ENCODE measurements at places on chromosomes 12 and 14.

- no peak for DNase-seq
Observed at GRCh38 chr14:102508774-102509745, 516 bp downstream of the ANKRD9 start.

GRCh38 chr12:32877601-32878459 is 18.7 kb downstream of the PKP2 start:
- no peak for DNase-seq

GRCh38 chr14:72774141-72774540 is 119.8 kb downstream of the DPF3 start:
- DNase-seq: no peak

DNA sequence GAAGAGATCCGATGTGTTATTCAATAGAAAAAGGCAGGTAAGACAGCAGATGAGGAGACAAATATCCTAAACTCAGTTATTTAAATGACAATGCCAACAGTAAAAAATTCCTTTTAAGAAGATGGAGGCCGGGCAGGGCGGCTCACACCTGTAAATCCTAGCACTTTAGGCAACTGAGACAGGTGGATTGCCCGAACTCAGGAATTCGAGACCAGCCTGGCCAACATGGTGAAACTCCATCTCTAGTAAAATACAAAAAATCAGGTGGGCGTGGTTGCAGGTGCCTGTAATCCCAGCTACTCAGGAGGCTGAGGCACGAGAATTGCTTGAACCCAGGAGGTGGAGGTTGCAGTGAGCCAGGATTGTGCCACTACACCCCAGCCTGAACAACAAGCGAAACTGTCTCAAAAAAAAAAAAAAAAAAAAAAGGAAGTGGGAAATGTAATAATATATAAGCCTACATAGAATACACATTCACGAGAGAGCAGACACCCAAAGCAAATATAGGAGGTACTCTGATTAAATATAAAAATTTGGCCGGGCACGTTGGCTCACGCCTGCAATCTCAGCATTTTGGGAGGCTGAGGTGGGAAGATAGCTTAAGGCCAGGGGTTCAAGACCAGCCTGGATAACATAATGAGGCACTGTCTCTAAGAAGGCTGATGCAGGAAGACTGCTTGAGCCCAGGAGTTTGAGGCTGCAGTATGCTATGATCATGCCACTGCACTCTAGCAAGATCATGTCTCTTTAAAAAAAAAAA is 19.0 kb downstream of the CORO1C start:
- DNase-seq: no peak

DNA sequence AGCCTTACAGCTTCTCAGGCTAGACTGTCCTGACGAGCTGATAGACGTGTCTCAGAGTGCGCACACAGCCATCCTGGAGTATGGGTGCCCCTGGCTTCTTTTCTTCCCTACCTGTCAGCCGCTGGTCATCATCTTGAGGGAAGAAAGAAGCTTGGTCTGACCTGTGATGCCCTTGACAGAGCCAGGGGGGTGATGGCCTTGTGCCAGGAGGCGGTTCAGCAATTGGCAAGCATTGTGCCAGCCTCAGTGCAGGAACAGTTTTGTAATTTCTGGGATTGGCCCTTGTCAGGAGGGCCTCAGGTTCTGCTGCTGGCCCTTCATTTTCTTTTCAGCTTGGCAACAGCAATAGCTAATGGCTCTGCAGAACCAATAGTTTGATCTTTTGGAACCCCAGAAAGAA is 80.1 kb downstream of the ADCK1 start:
- DNase-seq: no peak

GRCh38 chr14:101363880-101364391 is 197.4 kb upstream of the DIO3 start:
- DNase-seq: no peak

DNA sequence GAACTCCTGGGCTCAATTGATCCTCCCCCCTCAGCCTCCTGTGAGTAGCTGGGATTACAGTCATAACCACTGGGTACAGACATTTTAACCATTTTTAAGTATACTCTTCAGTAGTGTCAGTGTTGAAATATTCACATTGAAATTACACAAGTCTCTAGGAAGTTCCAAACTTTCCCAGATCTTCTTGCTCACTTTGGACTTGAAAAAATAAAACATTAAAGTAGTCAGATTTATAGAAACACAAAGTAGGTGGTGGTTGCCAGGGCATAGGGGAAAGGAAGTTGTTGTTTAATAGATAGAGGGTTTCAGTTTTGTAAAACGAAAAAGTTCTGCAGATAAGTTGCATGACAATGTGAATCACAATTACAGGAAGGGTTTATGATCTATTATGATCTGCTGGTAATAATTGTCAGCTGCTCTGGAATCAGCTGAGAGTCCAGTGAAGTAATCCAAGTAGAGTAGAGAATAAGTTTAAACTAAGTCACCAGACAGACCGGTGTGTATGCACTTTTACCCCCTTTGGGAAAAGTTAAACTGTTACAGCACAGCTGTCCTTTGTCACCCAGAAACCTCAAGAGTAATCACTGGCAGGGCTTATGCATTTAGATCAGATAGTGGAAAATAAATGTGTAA is 27.4 kb downstream of the PCNX1 start:
- DNase-seq: no peak

- DNase-seq: no peak
Observed at GRCh38 chr14:80844872-80845271, 96.7 kb downstream of the CEP128 start.

DNA sequence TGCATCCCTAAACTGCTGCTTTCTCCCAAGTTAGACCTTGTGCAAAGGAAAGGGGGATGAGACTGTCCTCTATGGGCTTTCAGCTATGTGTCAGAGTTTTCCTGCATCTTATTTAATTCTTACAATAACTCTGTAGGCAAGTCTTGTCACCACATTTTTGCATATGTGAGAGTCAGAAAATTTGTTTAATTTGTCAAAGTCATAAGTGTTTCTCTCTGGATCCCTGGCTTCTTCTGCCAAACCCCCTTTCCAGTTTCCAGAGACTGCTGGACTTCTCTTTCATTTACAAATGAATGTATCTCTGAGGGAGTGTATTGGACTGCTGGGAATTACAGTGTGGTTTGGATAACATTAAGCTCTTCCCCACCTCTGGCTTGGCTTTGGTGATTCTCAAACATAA is 877.6 kb upstream of the SEL1L start:
- no peak for DNase-seq

Data from DMS153 (cell line).